Stimulated activated CD4-positive, alpha-beta T cell treated with anti-CD3 and anti-CD28 coated beads, Interleukin-15, amount 100 ng/mL, for 24 hours (primary cell): ENCODE measurements at places on chromosomes 12 and 14.

DNA sequence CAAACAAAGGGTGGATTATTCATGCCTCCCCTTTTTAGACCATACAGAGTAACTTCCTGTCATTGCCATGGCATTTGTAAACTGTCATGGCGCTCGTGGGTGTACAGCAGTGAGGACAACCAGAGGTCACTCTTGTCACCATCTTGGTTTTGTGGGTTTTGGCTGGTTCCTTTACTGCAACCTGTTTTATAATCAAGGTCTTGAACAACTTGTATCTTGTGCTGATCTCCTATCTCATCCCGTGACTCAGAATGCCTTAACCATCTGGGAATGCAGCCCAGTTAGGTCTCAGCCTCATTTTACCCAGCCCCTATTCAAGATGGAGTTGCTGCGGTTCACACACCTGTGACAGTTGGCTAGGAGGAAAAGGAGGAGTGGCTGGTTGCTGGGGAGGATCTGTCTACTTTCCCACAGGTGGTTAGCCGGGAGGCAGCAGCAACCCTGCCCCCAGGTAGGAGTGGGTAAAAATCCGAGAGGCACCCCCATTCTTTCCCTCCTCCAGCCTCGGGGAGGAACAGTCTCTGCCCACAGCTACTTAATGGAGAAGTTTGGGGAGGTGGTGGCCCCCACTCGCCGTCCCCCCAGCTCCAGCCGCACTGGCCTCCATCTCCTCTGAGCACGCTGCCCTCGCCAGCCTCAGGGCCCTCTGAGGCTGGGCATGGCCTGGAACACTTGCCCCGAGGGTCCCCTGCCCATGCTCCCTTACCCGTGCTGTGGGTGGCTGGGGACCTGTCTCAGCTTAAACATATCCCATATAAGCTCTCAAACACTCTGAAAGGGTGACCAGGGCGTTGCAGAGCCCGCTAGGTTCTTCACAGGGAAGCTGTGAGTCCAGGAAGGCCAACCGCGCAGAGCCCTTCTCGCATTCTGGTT lies 41.7 kb downstream of the SMIM41 start:
- DNase-seq, result no peak

- peak; percentile 7 for DNase-seq
Observed at GRCh38 chr12:38053655-38054464, 262.7 kb upstream of the ALG10B start.

DNA sequence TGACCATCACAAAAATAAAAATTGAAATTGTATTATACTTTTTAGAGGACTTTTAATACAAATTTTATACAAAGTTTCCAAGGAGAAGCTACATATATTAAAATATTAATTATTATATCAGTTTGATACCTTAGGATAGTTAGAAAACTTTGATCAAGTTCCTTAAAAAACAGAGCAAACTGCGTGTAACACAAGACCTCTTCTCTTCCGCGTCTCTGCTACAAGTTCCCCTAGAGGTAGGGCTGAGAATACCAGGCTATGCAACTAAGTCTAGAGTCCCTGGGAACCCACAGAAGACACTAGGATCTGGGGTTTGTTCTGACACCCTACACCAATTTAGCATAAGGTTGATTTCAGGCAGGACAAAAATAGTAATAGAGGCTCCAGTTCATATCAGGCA lies 319.0 kb downstream of the FOXG1 start:
- no peak for DNase-seq

- no peak for DNase-seq
Observed at GRCh38 chr14:63283884-63284248, 34.9 kb downstream of the GPHB5 start.

DNA sequence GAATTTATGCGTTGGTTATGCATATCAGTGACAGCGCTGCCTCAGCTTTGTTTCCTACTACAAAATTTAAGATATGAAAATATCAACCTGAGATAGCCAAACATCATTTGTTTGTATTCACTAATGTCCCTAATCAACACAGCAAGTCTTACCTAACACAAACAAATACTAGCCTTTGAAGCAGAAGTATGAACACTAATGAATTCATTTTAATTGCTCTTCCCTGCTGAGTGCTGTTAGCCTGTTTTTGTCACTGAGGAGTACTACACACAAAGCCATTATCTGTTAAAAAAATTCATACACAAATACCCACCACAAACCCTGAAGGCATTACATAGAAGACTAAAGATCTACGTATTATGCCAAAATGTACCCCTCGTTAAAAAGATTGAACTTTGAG lies 150.8 kb downstream of the HELB start:
- no peak for DNase-seq

GRCh38 chr12:70180130-70180529 lies 63.1 kb upstream of the CNOT2 start:
- no peak for DNase-seq

- no peak for DNase-seq
Observed at GRCh38 chr14:75738192-75738591, 77.1 kb downstream of the TTLL5 start.

DNA sequence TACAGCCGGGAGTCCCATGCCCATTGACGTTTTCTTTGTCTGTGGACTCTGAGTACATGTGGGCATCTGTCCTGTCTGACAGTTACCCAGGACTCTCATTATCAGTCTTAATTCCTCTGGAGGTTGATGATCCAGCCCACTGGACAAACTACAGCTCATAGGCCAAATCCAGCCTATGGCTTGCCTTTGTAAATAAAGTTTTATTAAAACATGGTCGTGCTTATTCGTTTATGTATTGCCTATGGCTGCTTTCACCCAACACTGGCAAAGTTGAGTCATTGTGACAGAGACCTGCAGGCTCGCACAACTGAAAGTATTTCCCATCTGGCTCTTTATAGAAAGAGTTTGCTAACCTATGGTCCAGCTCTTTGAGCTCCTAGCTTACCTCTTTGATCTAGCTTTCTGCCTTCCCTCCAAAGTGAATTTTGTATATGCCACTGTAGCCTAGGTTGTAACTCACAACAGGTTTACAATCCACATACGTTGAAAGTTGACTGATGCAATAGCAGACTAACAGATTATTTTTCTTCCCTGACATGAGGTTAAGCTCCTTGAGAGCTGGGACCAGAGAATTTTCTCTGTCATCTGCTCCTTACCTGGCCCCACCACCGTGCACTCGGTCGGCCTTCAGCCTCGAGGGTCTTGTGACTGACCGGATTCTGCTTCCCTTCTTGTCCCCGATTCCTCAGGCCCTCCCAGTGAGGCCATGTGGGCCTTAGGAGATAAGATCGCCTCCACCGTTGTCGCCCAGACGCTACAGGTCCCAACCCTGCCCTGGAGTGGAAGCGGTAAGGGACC lies 57.3 kb downstream of the ACACB start:
- no peak for DNase-seq

DNA sequence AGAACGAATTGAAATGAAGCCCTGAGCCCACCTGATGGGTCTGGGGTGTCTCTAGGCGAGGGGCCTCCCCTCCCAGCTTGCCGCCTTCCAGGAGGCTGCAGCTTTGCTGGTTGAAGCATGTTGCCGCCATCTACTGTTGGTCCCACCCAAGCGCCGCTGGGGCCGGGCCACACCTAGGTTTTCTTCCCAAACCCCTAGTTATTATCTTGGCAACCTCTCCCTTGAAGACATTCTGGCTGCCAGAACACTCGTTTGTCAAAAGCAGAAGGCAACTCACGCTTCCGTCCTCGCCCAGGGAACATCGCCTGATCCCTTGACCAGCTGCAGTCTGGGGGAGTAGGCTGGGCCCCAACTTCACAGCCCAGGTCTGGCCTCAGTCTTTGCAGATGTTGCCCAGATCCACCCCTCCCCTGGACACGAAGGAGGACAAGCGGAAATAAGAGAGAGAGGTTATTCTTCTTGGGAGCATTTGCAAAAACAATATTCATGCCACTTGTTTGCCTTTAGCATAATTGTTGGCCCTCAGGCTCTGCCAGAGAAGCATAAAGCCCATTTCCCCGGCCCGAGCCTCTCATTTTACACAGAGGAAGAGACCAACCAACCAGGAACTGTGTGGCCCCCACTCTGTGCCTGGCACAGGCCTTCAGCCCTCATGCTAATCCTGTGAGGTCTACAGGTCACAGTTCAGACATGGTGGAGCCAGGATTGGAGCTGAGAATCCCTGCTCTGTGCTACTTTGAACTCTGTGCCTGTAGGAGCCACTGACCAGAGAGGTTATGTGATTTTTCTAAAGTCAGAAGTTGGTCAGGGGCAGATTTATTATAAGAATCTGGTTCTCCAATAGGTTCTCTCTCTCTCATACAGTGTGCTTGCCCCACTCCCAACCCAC lies 6.8 kb downstream of the EMP1 start:
- no peak for DNase-seq

DNA sequence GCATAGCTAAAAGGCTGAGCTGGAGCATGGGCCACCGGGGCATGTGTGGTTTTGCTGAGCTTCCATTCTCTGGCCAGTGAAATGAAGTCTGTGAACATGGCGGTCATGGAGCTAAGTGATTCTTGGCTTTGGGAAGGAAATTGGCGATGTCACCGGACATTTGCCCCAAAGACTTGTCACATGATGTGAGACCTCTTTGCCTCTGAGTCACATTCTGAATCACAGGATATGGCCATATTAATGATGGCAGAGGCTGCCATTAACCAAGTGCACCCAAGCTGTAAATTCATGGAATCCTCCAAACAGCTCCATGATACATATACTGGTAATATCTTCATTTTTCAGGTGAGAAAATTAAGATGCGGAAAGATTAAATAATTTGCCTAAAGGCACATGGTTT lies 27.4 kb upstream of the BATF start:
- no peak for DNase-seq
